Esophagus squamous epithelium (tissue), 5 donors: ENCODE measurements at places on chromosomes 2 and 18.

DNA sequence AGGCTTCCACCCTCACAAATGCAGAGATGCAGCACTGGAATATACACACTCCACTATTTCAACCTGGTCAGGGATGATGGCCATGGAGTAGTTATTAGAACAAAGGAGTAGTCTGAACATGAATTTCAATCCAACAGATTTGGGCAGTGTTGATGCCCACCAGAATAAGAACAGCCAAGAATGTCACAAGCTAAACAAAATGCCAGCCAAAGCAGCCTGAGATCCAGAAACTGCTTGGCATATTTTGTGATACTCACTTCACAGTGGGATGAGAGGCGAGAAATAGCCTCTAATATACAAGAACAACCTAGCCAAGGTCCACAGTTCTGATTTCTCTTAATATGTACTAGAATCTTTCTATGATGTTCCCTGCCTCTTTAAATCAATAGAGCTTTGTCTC, 58.6 kb upstream of the KLF7 start:
- no peak for DNase-seq
- H3K27ac ChIP-seq, result no peak overlapping the region
- H3K4me1 ChIP-seq, result peaks cover 26% of the 10 kb centered on the region
- H3K36me3 ChIP-seq, result no peaks in the 10 kb centered on the region

- no peak overlapping the region for H3K27ac ChIP-seq
- H3K36me3 ChIP-seq, result no peaks in the 10 kb centered on the region
- no peaks in the 10 kb centered on the region for H3K27me3 ChIP-seq
- no peak overlapping the region for H3K4me3 ChIP-seq
- H3K4me1 ChIP-seq, result no peaks in the 10 kb centered on the region
- no peak for DNase-seq
These were observed 17.2 kb downstream of the MYO1B start for GRCh38 chr2:191262436-191262835.

DNA sequence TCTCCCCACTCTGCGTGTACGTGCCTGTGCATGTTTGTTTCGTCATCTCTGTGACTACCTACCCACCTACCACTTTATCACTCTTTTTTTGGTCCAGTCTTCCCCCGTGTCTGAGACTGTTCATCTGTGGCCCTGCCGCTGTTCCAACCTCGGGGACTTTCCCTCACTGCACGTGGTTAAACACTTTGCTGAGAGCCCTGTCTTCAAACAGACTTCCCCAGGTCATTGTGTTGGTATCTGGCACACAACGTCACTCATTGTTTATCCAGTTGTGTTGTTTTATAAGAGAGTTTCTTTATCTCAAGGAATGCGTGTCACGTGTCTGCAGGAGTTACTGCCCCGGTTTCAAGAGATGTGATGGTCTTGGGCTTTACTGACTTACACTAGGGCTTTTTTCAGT, 262.0 kb upstream of the RASGRP3 start:
- H3K27ac ChIP-seq, result no peak overlapping the region
- DNase-seq, result no peak
- H3K27me3 ChIP-seq, result no peaks in the 10 kb centered on the region
- no peaks in the 10 kb centered on the region for H3K36me3 ChIP-seq
- H3K4me3 ChIP-seq, result no peak overlapping the region
- H3K4me1 ChIP-seq, result peaks cover 18% of the 10 kb centered on the region

- H3K36me3 ChIP-seq, result no peaks in the 10 kb centered on the region
- DNase-seq, result no peak
- no peak overlapping the region for H3K27ac ChIP-seq
- peaks cover 8% of the 10 kb centered on the region for H3K4me1 ChIP-seq
These were observed 6.6 kb upstream of the PROM2 start for GRCh38 chr2:95267458-95268210.

- H3K27me3 ChIP-seq, result no peaks in the 10 kb centered on the region
- no peak overlapping the region for H3K27ac ChIP-seq
- no peaks in the 10 kb centered on the region for H3K4me1 ChIP-seq
- H3K4me3 ChIP-seq, result no peak overlapping the region
- DNase-seq, result no peak
- H3K36me3 ChIP-seq, result no peaks in the 10 kb centered on the region
These were observed 21.6 kb upstream of the CREG2 start for GRCh38 chr2:101408925-101409324.

- H3K27me3 ChIP-seq, result no peaks in the 10 kb centered on the region
- H3K36me3 ChIP-seq, result no peaks in the 10 kb centered on the region
These were observed 68.4 kb downstream of the BCL11A start for GRCh38 chr2:60485055-60485454.
